NCI-H1048 (cell line): ENCODE measurements at places on chromosomes 11 and 22.

DNA sequence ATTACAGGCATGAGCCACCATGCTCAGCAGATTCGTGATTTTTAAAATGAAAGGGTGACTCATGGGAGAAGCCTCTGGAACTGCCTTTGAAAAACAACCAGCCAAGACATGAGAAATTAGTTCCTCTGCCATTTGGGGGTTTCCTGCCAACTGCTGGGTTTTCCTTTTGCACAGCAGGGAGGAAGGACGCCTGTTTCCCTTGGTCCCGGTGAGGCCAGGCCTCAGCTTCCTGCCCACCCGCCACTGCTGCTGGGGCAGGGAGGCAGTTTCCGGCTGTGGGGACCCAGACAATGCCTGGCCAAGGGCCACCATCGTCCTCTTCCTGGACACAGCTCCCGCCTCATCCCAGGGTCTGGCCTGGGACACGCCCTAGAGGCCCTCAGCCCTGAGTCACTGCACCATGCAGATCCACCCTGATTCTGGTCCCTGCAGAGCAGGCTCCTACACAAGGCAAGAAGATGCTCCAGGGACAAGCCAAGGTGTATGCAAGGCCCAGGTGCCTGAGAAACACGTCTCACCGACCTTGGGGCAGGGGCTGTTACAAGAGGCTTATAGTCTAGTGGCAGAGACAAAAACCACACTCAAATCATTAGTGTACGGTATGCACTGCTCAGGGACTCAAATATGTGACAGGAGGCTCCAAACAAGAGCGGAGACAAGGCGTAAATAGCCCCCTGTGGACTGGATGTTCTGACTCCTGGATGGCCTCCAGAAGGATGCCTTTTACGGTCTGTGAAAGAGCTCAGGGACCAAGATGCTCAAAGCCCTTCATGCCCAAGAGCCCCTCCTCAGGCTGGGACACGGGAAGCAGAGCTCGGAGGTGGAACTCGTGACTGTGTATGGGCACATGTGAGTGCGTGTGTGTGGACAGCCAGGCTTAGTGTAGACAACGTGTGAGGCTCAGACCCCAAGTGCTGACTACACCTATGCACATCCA, 10.0 kb downstream of the PPM1F start:
- DNase-seq = no peak

GRCh38 chr22:19524170-19525115, at the start of gene CLDN5:
TSS of gene CLDN5 (minus strand) at chr22:19524410. CDS start at chr22:19524255, 155 bp downstream.
- DNase-seq = no peak

DNA sequence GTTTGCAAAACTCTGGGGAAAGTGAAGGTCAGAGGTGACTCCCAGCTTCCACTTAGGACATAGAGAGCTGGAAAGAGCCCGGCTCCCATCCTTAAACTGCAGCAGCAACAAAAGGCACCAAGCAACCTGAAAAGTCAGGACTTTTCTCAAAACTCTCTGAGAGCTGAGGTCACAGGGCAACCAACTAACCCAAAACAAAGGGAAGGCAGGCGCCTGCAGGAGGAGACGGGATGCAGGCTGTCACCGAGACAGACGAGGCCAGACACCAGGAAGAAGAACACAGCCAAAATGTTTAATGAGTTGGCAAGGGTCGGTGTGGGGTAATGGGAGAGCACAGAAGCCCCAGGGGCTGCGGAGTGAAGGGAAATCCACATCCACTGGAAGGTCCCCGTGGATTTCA, 19.9 kb downstream of the ASCL2 start:
- no peak for DNase-seq

DNA sequence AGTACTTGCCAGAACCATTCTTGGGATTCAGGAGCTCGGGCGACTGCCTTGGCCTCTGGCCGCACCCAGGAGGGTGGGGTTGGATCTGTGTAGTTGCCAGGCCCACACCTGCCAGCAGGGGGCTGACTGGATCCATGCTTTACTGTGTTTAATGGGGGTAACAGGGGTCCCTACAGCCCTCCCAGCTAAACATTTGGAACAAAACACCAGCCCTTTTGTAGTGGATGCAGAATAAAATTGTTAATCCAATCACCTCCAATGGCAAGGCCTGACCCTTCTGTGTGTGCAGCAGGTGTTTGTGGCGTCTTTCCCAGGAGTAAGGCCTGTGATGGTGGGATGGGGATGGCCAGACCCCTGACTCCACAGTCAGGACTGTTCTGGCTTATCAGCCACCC, 22.5 kb downstream of the SUN2 start:
- DNase-seq = no peak

- no peak for DNase-seq
These were observed 83.6 kb downstream of the KCNJ1 start for GRCh38 chr11:128783513-128783912.

GRCh38 chr11:102633385-102634026, 8.4 kb upstream of the MMP20 start:
- no peak for DNase-seq

GRCh38 chr11:103659206-103659618, 377.2 kb upstream of the DDI1 start:
- no peak for DNase-seq

DNA sequence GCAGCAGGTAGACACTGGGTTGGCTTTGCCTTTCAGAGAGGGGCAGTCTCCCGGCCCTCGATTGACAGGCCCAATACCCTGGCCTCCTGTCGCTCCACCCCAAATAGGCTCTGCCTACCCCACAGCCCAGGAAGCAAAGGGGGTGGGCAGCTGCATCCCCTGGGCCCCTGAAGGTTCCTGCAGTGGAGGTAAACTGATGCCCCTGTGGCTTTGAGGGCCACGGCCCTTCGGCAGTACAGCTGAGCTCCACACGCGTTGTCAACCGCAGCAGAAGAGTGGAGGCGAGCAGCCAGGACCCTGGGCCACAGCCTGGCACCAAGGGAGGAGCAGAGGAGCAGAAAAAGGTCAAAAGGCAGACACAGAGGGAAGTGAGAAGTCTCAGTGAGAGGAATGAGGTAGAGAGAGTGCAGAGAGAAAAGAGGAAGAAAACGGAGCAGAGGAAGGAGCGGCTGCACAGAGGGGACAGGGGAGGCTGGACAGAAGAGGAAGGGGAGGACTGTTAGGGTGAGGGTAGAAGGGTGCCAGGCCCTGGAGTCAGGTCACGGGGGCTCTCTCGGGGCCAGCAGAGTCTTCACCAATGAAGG, 64.0 kb downstream of the SLC22A12 start:
- no peak for DNase-seq

GRCh38 chr11:118068945-118069612, 7.8 kb upstream of the TMPRSS4 start:
- no peak for DNase-seq

GRCh38 chr11:12435264-12435663, 57.9 kb downstream of the PARVA start:
- no peak for DNase-seq

- no peak for DNase-seq
These were observed 66.9 kb upstream of the SESN3 start for GRCh38 chr11:95297680-95298452.

GRCh38 chr22:32100711-32101110, 57.6 kb downstream of the SLC5A1 start:
- DNase-seq = no peak

- no peak for DNase-seq
These were observed 155.7 kb downstream of the CNTN5 start for GRCh38 chr11:99176430-99176829.

- no peak for DNase-seq
These were observed 8.8 kb downstream of the SLC43A3 start for GRCh38 chr11:57418131-57418530.

- no peak for DNase-seq
These were observed 95.8 kb upstream of the ALKBH3 start for GRCh38 chr11:43784866-43785265.

GRCh38 chr11:134047586-134047999, 21.3 kb upstream of the JAM3 start:
- no peak for DNase-seq

GRCh38 chr11:62922653-62923431, 1.7 kb upstream of the CHRM1 start:
- no peak for DNase-seq

DNA sequence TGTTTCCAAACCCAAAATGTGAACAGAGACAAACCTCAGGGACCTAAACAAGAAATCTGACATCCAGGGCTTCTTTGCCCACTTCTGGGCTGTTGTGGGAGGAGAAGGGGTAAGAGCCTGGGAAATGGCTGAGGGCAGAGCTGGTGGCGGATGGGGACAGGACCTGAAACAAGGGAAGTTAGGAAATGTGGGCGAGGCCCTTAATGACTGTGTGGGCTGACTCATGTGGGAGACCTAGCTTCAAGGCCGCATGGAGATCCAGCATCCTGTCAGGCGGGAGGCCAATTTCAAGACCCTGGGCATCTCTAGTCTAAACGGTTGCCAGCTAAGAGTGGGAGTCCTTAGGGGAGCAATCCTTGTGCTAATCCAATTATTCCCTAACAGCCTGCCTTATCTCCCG, 2.1 kb upstream of the OAF start:
- no peak for DNase-seq

GRCh38 chr11:68011051-68011943, 1.2 kb downstream of the ALDH3B1 start:
- DNase-seq = no peak

DNA sequence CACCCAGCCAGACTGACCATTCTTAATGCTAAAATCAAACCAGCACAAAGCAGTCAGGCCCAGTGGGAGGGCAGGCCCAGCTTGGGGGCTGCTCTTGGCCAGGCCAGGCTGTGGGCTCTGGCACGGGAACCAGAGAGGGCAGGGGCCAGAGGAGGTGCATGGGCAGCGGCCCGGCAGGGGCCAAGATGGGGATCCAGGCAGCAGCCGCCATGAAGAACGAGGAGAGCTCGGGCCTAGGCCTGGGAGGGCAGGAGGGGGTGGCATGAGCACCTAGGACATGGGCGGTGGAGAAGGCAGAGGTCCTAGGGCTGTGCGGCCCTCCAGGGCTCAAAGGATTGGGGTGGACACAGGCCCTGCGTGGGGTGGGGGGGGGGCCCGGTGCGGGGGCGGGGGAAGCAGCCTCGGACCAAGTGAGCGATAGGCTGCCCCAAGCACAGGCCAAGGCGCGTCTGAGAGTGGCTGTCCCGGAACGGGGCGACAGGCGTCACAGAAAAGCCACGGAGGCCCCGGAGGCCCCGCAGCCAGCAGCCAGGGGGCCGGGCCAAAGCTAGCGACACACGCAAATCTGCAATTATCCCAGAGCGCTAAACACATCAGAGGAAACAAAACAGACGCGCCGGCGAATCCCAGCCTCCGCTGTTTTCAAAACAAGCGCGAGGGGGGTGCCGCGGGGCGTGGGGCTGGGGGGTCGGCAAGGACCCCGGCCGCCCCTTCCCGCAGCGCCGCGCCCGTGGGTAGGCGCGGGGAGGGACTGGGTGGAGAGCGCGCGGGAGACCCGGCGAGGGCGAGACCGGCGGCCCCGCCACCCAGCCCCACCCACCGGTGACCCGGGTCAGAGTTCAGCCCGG, 8.3 kb downstream of the PLXNB2 start:
- no peak for DNase-seq

DNA sequence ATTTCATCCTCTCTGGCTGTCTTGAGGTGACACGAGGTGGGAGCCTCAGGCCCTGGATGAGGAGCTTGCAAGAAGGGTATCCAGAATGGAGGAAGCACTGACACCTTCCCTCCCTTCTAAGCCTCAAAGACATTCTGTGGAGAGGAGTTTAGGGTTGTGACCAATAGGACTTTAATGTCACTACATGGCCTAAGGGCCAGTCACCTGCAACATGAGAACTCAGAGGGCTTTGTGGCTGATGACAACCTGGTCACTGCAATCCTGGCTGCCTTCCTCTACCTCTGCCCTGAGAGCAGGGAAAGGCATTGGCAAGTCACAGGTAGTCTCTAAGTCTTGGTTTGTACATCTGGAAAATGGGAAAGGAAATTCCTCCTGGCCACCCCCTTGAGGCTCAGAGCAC, 33.7 kb downstream of the PISD start:
- DNase-seq = no peak

GRCh38 chr11:119814766-119815165, 85.8 kb upstream of the NECTIN1 start:
- DNase-seq = no peak

GRCh38 chr22:39956932-39957664, 3.1 kb upstream of the TMA7B start:
- no peak for DNase-seq

GRCh38 chr22:38235240-38235850, 33.6 kb downstream of the MAFF start:
- DNase-seq = no peak

GRCh38 chr22:50678218-50678650, 5.6 kb downstream of the SHANK3 start:
- DNase-seq = no peak

GRCh38 chr11:121225382-121225781, 67.2 kb upstream of the SC5D start:
- DNase-seq = no peak

GRCh38 chr22:47617186-47617585, 854.7 kb downstream of the TBC1D22A start:
- DNase-seq = no peak

DNA sequence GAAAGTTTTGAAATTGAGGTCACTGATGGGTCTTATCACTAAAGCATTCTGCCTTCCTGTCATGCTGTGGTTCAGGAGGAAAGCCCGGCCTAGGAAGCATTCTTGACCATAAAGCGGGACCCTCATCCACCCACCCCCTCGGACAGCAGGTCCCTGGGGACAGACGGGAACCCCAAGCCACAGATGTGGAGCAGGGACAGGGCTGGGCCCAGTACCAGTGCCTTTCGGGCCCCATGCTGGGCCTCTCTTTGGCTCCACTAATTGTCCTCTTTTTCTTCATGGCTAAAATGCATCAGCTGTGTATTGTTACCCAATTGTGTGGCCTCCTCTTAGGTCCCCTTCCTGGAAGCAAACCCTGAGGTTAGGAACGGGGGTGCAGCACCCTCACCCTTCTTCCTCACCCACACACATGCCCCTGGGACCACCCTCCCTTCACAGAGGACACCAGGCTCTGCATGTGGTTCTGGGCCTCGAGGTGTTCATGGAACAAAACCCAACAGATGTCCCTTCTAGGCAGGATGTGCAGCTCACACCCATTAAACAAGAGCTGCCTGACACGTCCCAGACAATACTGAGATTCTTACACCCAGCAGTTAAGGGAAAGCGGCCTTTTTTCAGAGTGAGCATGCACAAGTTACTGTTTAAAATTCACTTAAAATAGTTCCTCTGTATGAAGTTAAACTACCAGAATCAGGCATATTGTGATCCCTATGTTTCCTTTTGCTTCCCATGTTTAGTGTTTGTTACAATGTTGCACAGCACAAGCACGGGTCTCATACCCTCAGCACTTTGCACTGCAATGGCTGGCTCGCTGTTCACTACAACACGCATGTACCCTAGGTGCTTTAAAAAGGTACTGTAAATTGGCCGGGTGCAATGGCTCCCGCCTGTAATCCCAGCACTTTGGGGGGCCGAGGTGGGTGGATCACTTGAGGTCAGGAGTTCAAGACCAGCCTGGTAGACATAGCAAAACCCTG, 807.6 kb downstream of the BRD1 start:
- no peak for DNase-seq

- no peak for DNase-seq
These were observed 36.1 kb upstream of the AMOTL1 start for GRCh38 chr11:94731880-94732601.

DNA sequence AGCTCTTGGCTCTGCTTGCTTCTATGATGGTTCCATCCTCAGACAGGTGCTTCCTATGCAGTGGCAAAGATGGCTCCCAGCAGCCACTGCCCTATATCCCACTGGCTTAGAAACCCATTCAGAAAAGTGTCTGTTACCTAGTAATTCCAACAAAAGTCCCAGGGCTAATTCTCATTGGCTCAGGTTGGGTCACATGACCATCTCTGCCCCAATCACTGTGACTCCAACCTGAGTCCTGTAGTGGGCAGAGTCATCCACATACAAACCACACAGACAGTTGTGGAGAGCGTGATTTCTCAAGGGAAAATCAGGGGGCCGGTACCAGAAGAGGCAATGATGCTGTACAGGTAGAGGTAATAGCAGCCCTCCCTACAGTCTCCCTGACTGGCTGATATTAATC, 67.5 kb downstream of the LHFPL7 start:
- no peak for DNase-seq
